NCI-H748 treated with DMSO at 0.1 percent for 48 hours (cell line): ENCODE measurements at places on chromosomes 13 and 19.

- no peak for DNase-seq
These were observed 172.9 kb downstream of the UGGT2 start for GRCh38 chr13:95880331-95880730.

- no peak for DNase-seq
These were observed 206.3 kb downstream of the SLITRK5 start for GRCh38 chr13:87877477-87877876.

GRCh38 chr19:37867831-37868230 is 38.6 kb downstream of the WDR87 start:
- no peak for DNase-seq

GRCh38 chr13:109021558-109021957 is 392.1 kb downstream of the MYO16 start:
- DNase-seq: no peak

- DNase-seq: no peak
These were observed 61.1 kb downstream of the GPC5 start for GRCh38 chr13:91459485-91459884.

- no peak for DNase-seq
These were observed 122.9 kb downstream of the RFC3 start for GRCh38 chr13:33940898-33941297.

DNA sequence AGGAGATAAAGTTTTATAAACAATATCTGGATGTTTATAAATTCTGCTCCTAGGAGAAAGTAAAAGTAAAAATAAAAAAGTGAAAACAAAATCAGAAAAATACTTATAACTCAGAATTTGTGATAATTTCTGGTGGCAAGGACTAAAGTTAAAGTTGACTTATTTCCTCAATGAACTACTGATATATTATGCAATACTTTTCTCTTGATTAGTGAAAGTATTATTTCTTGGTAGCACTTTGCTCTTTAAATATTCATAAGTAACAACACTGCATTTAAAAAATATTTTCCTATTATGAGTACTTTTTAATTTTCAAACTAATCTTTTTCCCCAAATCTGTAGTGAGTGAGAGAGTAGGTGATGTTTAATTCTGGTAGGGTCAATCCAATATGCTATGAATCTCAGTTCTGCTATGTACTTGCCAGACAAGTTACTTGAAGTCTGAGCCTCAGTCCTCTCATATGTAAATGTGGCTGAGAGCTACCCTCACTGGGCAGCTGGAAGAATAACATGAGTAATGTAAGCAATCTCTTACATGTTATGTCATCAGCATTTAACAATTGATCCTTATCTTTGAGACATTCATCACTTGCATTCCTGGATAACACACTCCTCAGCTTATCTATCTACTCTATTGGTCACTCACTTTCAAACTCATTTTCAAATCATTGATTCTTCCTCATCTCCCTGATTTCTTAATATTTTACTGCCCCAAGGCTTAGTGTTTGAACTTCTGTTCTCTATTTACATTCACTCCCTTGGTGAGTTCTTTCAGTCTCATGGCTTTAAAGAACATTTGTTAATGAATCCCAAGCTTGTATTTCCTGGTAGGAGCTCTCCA is 239.0 kb downstream of the RGCC start:
- no peak for DNase-seq

GRCh38 chr13:30832845-30833332 is 73.2 kb upstream of the MEDAG start:
- DNase-seq: peak; percentile 99

GRCh38 chr13:24074678-24075077 is 85.8 kb upstream of the SPATA13 start:
- no peak for DNase-seq

DNA sequence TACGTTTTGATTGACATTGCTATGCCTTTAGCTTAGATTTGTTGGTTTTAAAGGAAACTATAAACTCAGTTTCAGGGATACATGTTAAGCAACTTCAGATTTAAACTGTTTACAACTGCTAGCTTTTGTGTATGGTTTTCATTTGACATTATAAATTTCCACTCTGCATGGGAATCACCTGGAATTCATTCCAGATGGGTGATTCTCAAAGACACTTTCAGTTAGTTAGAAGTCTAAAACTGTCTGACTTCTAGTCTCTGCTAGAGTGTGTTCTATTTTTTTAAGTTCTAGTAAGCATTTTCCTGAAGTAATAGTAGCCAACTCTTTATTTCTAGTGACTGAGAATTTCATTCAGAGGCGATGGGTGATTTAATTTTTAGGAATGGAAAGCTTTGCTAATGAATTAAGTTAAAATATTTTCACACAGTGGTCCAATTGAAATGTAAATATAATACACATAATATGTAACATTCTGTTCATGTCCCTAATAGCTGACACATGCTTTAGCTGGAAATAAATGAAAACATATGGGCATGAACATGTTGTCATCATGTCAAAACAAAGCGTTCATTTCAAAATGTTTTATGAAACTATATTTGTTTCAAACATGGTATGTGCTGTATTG is 58.3 kb upstream of the CSNK1A1L start:
- DNase-seq: no peak

- DNase-seq: no peak
These were observed 565.2 kb upstream of the GPC6 start for GRCh38 chr13:92661406-92661805.

DNA sequence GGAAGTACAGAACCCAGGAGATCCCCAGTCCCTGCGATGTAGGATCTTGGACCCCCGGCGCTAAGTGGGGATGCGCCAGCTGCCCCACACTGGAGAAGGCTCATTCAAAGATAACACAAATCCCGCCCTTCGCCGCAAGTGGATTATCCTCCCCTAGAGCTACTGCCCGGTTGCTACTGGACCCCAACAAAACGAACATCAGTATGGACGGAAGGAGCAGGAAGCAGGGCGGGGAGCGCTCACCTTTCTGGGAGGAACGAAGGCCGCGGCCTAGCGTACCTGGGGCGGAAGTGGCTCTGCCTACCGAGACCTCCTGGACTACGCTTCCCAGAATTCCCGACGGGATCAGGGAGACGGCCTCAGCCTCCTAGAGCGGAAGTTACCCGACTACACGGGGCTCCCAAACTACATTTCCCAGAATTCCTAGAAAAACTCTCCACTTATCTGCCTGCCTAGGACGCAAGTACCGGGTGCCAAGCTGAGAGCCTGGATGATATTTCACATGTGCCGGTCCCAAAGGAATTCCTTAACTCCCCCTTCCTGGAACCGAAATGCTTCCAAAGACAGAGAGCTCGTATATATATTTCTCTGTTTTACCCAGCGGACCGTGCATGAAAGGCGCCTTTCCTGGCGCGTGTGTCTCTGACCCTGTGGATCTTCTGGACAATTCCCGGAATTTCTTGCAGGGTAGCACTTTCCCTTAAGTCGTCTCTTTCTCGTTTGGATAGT is at the start of gene ZNF112:
Gene ZNF112 (minus strand): TSS at position 298 of the 729 bp plus-strand sequence. CDS start 16,141 bp downstream, outside the sequence.
- peak; percentile 93 for DNase-seq

DNA sequence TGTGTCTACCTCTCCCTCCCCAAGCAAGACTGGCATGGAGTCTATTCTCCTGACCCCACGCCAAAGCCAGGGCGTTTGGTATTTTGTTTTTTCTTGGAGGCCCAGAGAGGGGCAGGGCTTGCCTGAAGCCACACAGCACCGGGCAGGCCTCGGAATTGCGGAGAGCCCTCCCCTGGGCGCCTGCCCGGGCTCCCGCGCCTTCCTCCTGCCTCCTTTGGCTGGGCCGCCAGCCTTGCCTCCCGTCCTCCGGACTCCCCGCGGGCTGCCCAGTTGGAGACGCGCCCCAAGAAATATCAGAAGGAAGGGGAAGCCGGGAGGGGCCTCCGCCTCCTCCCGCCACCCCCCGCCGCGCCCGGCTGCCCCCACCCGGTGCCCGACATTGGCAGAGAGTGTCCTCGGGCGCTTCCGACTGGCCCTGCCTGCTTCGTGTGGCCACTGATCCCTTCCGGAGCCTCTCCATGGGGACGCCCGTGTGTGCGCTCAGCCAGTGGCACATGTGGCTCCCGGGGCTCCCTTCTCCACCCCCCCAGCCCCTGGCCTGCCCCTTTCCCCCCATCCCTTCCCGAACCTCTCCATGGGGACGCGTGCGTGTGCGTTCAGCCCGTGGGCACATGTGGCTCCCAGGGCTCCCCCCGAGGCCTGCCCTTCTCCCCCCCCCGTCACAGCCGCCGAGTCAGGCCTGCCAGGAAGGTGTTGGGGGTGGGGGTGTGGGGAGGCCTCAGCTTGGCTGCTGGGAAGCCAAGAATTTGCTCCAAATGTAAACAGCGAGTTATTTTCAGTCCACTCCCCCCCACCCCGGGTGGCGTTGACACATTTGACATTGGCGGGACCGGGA is 37.3 kb downstream of the NFIC start:
- no peak for DNase-seq

DNA sequence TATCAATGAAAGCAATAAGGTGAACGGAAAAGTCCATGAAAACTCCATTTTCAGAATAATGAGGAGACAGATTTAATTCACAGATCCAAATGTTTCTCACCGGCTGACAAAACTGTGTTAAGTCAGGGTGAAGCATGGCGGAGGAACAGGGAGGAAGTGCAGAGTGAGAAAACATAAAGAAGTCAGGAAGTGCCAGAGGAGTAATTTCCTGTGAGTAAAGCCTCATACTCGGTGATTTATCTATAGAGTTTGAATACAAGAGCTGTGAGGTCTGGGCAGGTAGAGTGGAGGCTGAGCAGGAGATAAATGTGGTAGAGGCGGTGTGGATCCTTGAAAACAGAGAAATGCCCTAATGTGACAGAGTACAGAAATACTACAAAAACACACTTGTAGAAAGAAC is 11.4 kb downstream of the CARD8 start:
- no peak for DNase-seq

DNA sequence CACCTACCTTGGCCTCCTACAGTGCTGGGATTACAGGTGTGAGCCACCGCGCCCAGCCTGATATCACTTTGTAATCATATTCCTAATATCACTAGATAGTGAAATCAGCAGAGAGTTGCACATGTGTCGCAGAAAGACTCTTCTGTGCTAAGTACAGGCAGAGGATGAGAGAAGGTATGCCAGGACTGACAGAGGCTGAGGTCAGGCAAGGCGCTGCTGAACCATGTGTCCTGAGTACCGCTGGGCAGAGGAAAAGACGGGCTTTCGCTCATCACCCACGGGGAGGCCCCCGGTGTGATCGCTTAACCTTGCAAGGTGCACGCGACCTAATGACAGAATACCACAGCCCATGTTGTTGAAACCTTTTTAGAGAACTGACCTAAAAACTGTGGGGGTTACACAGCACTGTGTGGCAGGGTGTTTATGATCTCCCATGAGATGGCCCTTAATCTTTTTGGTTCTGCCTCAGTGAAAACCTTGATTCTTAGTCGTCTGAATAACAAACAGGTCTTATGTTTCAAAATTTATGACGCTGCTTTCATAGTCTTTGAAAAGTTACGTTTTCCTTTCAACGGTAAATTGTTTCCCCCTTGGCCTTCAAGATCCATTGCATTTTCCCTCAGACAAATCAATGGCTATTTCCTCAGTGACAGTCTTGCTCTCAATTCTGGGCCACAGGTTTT is 12.2 kb downstream of the GJA3 start:
- no peak for DNase-seq

DNA sequence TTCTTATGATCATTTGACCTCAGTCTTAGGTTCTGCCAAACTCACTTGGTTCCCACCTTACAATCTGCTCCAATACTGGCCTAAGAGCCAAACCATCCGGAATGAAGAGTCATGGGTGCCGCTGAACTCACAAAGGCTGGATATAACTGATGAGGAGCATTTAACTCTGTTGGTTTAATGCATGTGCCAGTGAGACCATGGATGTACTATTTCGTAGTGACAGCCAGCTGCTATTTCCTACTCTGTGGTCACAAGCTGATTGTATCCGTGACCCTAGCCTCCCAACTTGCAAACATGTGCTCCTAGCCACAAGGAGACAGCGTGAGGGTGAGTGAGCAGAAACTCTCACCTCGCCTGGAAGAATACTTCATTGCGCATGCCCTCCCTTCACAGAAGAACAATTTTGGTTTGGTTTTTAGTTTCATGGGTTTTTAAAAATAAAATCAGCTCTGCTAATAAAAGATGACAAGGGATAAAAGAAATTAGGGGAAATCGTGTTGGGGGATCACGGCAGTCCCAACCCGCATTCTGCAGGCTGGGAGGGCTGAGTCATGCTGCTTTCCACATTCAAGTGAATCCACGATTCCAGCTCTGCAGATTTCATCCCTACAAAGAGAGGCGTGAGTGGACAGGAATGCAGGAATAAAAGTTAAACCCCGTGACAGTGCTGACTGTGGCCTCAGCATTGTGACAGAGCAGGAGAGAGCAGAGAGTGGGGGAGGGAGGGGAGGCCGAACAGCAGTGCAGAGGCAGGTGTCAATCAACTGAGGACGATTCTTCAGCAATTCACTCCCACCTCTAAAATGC is 66.8 kb upstream of the RAP2A start:
- DNase-seq: no peak

DNA sequence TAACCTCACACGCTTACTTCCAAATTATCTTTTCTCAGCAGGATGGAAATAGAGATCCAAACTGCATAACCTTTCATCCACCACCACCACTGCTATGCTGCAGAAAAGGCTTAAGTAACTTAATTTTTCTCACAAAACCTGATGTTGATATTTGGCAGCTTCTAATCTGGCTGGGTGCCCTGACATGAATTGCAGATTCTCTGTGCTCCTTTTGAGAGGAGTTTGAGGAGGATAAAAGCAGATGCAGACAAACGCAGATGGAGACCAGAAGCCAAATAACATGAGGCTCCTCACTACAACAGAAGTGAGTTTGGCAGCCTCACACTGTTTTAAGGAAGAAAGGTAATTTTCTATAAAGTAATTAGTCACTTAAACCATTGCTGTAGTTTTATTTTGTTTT is 646.2 kb upstream of the ATXN8OS start:
- DNase-seq: no peak

- DNase-seq: no peak
These were observed 21.5 kb upstream of the OXGR1 start for GRCh38 chr13:97015661-97016350.

- no peak for DNase-seq
These were observed 4.7 kb downstream of the IL17D start for GRCh38 chr13:20708216-20708615.

GRCh38 chr19:49374665-49375434 is 11.2 kb downstream of the DKKL1 start:
- DNase-seq: no peak

- DNase-seq: no peak
These were observed 764.1 kb upstream of the SLITRK6 start for GRCh38 chr13:86563308-86563707.

DNA sequence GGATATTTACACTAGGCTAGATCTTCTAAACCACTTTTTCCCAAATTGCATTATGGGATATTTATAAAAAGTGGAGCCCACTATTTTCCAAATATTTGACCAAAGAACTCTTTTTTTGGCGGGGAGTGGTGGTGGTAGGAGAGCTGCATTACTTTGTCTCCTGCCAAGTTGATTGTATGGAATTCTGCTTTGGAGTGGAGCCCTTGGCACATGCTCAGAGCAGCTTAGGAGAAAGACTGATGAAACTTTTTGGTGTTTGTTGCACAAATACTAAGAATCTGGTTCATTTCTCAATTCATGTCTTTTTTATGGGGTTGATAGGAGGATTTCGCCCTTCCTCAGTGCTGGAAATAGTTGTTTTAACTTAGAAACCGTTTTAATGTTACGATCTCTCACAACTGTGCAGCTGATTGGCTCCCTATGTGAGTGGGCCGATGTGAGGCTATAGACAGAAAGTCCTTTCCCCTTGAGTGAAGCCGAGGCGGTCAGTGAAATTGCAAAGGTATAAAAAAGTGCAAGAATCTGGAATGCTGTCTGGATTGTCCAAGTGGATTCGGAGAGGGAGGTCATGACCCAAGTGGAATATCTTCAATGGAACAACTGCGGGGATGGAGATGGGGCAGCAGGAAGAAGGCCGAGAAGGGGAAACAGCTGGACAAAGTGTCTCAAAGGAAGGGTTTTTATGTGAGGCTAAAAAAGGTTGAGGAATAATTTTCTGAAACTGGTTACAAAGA is 415.9 kb downstream of the FGF9 start:
- DNase-seq: no peak

- no peak for DNase-seq
These were observed 16.4 kb downstream of the SLC27A1 start for GRCh38 chr19:17486545-17487240.
